ENCODE measurements at places on chromosomes 7 and 10.

DNA sequence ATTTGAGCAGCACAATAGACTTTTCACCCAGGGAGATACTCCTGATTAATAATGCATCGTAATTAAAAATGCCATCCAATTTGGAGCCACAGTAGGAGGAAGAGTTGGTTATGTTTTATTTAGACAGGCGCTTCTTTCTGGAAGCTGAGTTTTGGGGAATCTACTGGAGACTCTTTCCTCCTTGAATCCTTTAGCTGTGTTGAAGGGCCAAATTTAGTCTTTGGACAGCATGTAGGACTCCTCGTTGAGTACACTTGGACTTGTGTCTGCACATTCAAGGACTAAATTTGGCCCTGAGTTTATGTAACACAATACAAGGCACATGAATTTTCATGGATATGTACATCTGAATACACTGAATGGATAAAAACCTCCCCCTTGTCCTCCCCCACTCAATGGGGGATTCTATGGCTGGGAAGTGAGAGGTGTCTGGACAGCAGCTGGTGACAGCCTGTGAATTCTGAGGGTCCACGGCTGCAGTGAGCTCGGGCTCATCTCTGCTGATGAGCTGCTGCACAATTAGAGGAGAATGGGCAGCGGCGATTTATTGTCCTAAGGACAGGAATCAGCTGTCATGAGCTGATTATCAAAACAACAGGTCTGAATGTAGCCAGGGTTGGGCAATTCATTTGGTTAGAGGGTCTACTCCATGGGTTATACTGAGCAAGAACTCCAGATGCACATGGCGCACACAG, 95.2 kb downstream of the PRTFDC1 start:
- no peak for DNase-seq

DNA sequence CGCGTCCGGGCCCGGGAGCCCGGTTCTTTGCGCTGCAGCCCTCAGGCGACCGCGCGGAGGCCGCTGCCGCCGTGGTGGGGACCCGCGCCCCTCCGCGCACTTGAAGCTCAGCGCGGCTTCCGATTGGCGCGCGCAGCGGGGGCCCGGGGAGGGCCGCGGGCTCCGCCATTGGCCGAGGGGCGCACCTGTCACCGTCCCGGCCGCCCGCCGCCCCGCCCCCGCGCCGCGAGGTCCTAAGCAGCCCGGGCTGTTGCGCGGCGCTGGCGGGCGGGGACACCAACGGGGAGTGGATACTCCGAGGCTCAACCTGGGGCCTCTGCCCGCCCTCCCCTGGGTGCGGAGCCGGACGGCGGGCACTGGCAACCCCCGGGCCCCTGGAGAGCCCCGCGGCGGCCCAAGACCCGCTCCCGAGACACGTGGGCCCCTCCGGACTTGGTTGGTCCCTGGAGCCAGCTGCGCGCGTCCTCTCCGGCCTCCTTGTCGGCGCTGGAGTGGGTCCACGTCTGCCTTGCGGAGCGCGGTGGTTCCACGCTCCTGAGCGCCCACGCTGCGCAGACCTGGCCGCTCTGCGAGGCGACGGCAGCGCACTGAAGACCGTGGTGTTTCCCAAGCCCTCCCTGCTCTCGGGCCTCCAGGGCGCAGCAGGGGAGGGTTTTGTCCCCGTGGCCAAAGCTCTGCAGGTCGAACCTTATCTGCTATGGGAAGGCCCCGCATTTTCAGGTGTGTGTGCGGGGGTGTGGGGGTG, at the start of gene MNX1:
MNX1 (minus strand) TSS at position 76 of the 745 bp plus-strand sequence. CDS start 313 bp downstream, outside the sequence.
- peak; percentile 28 for DNase-seq

DNA sequence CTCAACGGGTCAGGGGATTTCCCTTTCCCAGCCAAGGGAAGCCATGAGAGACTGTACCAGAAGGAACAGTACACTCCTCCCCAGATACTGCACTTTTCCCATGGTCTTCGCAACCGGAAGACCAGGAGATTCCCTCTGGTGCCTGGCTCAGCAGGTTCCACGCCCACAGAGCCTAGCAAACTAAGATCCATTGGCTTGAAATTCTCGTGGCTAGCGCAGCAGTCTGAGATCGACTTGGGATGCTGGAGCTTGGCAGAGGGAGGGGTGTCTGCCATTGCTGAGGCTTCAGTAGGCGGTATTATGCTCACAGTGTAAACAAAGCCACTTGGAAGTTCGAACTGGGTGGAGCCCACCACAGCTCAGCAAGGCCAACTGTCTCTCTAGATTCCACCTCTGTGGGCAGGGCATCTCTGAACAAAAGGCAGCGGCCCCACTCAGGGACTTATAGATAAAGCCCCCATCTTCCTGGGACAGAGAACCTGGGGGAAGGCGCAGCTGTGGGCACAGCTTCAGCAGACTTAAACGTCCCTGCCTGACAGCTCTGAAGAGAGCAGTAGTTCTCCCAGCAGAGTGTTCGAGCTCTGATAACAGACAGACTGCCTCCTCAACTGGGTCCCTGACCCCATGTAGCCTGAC, 29.6 kb downstream of the SLC16A12 start:
- DNase-seq: no peak

DNA sequence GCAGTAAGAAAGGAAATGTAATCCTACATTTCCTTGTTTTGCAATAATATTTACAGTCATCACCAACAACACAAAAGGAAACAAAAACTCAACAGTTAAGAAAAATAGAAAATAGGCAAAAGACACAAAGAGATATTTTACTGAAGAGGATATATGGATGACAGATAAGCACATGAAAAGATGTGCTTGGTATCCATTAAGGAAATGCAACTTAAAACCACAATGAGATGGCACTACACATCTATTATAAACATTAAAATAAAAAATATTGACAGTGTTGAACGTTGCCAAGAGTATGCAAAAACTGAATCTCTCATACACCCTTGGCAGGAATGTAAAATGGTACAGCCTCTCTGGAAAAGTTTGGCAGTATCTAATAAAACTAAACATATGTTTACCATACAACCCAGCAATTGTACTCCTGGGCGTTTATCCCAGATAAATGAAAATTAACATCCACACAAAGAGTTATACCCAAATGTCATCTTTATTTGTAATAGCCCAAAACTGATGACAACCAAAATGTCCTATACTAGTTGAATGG, 5.4 kb downstream of the CEP41 start:
- DNase-seq: no peak

DNA sequence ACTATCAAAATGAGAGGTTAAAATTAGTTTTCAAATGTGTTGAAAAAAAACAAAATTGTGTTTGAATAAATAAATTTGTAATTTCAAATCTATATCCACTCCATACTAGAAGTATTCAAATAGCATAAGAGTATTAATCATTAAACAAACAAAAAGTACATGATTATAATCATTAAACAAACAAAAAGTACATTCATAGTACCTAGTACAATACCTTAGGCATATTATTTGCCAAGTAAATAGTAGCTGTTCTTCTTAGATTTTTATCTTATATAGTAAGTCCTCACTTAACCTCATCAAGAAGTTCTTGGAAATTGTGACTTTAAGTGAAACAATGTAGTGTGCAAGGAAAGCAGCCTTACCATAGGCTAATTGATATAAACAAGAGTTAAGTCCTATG, 349.3 kb upstream of the VWC2 start:
- DNase-seq: no peak

GRCh38 chr7:13042605-13043236, 355.3 kb downstream of the ARL4A start:
- peak; percentile 29 for DNase-seq

GRCh38 chr7:117731455-117731854, 141.8 kb downstream of the CTTNBP2 start:
- no peak for DNase-seq

DNA sequence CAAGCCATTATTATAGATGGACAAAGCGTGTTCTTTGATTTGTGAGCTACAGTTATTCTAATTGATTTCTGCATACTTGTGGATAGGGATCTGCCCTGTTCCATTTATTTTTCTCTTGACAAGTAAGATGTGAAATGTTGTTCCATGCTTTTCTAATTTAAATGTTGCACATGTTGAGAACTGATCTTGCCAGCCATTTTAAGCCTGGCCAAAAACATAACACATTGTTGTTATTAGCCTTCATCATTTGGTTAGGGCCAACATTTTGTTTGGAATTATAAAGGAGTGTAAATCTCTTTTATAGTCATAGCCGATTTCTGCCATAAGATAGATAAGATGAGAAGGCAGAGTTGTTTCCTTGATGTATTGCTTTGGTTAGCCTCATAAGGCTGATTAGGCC, 117.0 kb downstream of the WNT2 start:
- DNase-seq: no peak

DNA sequence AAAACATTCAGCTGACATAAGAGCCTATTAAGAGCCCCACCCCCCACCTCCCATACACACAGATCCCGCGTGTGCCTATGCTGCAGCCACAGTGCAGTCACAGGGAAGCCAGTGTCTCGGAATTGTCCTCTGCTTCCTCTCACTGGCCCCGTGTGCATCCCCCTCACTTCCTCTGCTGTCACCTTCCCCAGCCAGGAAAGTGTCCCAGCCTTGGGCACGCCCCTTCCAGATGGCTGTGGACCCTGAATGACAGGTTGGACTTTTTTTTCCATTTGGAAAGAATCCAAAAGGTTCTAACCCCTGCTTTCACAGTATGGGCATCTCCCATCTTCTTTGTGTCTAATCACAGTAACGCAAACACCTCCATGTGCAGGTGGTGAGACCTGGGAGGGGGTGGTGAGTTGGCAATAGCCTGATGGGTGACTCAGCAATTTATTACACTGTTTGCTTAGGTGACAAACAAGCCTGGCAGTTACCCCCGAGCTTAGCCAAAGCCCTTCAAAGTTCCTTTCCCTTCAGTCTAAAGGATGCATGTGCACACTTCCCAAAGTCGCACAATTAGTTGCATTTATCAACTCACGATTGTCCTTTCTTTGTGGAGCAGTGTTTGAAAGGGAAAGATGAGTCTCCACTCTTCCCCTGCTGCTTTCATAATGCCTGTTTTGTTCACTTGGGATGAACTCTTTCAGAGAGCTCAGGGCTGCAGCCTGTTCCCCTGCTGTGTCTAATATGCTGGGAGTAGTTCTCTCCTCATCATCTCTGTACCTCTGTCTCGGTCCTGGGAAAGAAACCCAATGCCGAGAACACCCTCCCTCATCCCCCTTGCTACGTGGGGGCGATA, 67.5 kb upstream of the EFCAB10 start:
- DNase-seq: peak; percentile 9
